HT-29 (cell line): ENCODE measurements at places on chromosomes 16 and 17. TPM values are rescaled to one million over a fixed set of nuclear protein-coding genes. Genes with fewer than 3 reads are reported as not detected.

Gene LHX1
- total RNA-seq = not detected in 2 replicates

Gene NDRG4
- 1.8 and 2.1 TPM in 2 replicates for total RNA-seq

Gene VWA3A
- total RNA-seq = not detected in 2 replicates

Gene GINS3
- total RNA-seq = 9.9 and 11.9 TPM in 2 replicates

GRCh38 chr16:56314244-56314850 lies 111.0 kb downstream of the AMFR start:
- DNase-seq = no peak

DNA sequence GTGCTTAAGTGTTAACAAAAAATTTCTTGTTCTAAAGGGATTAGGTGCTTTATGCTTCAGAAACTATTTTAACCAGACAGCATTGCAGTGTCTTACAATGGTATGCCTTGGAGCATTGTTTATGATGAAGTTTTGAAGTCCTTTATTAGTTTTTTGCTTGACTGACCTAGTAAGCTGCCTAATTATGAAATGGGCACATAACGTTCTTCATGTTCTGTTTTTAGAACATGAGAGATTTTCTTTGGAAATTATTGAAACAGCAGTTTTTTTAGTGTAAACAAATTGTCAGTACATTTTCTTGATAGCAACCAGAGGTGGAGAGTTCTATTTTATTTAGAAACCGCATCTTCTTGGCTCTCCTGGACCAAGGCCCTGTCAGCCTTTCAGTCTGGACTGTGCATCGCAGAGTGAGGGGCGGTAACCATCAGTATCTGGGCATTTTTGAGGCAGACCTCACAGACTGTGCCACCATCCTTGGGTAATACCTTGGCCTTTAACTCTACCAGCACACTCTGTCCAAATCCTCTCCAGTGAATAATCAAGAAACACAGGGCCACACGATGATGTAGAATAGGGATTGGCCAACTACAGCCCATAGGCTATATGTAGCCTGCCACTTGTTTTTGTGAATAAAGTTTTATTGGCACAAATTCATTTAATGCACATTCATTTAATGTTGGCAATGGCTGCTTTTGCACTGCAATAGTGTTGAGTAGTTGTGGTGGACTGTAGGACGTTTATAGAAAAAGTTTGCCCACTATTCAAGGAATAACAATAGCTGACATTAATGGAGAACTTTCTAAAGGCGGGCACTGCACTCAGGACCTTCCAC lies 81.1 kb downstream of the VPS35L start:
- DNase-seq = no peak

DNA sequence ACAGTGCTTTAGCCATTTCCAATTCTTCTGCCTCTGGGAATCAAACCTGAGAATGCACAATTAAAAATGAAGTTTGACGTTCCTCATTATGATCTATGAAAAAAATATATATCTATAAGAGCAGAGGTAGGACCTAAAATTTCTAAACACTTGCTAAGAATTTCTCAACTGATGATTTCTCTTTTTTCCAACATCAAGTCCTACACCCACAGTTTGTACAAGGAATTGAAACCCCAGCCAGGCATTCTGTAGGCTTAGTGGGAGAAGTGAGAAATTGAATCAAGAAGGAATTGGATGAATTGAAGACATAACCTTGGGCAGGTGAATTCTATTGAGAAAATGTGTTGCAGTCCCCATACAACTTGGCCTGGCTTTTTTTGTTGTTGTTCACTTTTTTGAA lies 2.7 kb downstream of the CACNG3 start:
- DNase-seq = no peak

GRCh38 chr17:51185763-51186332 lies 19.6 kb downstream of the NME2 start:
- no peak for DNase-seq

DNA sequence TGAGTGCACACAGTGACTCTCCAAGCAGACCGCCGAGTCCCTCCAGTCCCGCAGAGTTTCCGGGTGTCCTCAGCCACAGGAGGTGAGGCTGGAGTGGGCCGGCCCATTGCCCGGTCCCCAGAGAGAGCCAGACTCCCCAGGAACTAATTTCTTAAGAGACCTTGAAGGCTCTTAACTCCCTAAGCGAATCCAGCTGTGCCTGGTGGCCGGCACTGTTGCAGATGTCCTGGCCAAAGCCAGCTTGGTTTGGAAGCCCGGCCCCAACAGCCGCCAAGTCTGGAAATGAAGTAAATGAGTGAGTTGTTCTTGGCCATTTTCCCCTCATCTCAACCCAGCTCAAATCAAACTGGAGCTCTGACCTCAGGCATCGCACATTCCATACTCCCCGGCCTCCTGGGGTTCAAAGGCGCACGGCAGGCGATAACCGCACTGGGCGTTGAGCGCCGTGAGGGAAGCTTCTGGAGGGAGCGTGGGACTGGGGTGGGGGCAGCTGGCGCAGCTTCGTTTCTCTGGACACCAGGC lies 42.0 kb downstream of the CMIP start:
- no peak for DNase-seq

DNA sequence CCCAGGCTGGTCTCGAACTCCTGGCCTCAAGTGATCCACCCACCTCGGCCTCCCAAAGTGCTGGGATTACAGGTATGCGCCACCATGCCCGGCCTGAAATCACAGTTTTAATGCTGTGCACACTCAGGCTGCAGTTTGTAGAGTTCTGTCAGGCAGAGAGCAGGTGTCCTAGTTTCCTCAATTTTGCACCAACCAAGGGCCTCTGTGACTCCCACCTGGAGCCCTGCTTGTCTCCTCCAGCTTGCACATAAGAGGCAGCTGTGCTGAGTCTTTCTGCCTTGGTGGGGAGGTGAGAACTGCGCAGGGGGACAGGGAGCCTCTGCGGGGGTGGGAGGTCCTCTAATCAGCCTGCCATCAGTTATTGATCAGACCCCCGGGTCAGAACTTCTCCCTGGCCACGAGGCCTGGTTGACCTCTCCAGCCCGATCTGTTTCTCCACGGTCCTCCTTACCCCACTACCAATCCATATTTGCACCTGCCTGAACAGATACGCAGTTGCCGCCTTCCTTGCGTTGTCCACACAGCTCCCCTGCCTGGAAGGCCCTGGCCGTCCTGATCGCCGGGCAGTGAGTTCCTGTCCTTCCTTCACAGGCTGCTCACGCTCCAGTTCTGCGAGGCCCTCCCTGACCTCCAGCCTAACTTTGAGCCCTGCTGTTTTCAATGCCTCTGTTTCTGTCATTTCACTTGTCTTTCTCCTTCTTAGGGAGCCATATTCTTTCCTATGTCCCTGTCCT lies 48.1 kb upstream of the SIAH1 start:
- no peak for DNase-seq
